ENCODE measurements at places on chromosomes 2 and 18.
A peak's percentile ranks its signal among the peaks of the same experiment; 100 is the strongest.

DNA sequence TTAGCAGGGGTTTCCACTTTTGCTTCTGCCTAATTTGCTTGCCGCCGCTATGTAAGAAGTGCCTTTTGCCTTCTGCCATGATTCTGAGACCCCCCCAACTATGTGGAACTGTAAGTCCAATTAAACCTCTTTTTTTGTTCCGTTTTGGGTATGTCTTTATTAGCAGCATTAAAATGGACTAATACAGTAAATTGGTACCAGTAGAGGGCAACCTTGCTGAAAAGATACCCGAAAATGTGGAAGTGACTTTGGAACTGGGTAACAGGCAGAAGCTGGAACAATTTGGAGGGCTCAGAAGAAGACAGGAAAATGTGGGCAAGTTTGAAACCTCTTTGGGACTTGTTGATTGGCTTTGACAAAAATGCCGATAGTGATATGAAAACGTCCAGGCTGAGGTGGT, 216.1 kb upstream of the FSIP2 start:
- no peak for DNase-seq

DNA sequence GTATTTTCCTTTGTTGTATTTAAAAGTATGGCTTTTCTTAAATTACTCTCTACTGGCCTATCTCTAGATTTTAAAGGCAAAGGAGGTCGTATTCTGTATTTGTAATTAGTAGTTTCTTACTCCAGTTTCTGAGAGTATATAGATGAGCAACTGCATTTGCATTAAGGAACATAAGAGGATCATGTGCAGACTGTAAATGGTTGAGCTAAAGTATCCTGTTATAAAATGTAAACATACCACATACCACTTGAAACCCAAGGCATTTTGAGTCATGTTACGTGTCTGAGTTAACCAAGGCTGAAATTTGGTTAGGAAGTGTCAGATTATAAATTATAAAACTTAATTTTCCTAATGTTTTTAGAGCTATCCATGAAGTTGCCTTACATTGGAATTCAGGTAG, 76.3 kb downstream of the GPD2 start:
- no peak for DNase-seq

GRCh38 chr2:8607606-8608005, 74.2 kb upstream of the ID2 start:
- no peak for DNase-seq

GRCh38 chr2:174593574-174594203, 3.9 kb downstream of the WIPF1 start:
- DNase-seq: peak; percentile 59

GRCh38 chr2:187390891-187391290, 57.2 kb downstream of the CALCRL start:
- no peak for DNase-seq
